ENCODE measurements at places on chromosomes 3 and 15.

DNA sequence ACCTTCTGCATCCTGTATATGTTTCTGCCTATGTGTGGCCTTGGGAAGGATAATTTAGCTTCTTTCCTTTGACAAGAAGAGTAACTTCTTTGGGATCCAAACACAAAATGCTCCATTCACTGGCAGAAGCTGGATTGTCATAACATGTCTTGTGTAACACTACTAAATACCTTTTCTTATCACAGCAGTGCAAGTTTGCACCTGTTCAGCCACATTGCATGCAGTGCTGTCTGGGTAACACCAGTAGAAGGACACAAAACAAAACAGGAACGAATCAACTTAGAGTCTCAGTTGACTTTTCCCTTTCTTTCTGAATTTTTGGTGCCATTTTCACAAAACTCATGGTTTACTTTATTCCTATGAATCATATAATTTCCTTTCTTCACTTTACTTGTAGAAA lies 43.6 kb upstream of the TNIK start:
- no peak for DNase-seq

- DNase-seq = no peak
Measured at GRCh38 chr3:187774185-187774789, 29.0 kb upstream of the BCL6 start.

- no peak for DNase-seq
Measured at GRCh38 chr15:78663703-78664102, 22.7 kb upstream of the CHRNB4 start.

DNA sequence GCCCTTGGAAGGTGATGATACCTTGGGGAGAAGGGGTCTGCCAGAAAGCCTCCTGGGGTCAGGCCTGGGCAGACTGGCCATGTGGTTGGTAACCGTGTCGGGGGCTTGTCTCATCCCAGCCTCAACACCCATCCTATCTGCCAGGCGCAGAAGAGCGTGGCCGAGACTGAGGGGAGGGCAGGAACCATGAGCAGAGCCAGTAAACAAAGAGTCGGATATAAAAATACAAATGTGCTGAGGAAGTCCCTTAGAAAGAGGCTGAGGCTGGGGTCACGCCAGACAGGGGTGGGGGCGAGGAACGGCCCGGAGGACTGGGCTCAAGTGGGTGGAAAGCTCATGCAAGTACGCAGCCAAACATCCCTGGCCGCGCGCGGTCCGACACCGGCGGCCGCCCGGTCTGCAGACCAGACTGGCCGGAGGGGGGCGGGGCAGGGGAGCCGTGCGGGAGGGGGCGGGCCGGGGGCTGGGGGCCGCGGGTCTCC lies 1.9 kb downstream of the CAMK2N2 start:
- DNase-seq = no peak

- no peak for DNase-seq
Measured at GRCh38 chr3:73605412-73605811, 19.3 kb downstream of the PDZRN3 start.

- DNase-seq = no peak
Measured at GRCh38 chr3:182115328-182116015, 403.7 kb downstream of the SOX2 start.

GRCh38 chr15:50687302-50687902 lies 805 bp upstream of the TRPM7 start:
- no peak for DNase-seq

GRCh38 chr15:94858011-94858410 lies 626.6 kb downstream of the MCTP2 start:
- DNase-seq = no peak

DNA sequence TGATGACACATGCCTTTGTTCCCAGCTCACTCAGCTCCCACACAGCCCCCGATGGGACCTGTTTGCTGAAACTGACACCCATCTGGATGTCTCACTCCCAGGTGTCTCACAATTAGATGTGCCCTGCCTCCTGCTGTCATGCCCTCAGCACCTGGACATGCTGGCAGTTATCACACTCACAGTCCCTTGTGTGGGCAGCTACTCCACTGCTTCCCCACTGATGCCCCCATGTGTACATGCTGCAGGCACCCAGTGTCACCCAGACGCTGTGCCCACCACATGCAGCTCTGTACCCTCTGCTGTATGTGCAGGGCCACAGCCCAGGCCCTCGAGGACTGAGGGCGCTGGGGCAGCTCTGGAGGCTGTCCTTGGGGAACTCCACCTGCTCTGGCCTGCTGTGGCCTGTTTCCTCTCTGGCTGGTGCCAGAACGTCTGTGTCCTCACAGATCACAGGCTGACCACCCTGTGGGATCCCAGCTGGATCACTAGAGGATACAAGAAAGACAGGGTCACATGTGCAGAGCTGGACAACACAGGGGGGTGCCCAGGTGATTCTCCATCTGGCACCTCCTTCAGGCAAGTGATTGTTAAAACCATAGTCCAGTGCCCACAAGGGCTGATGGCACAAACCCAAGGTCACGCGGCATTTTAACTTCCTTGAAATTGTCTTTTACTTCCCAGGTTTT lies 14.0 kb downstream of the C3orf22 start:
- no peak for DNase-seq

- DNase-seq = no peak
Measured at GRCh38 chr3:51975852-51976549, 1.1 kb downstream of the ABHD14A start.

GRCh38 chr3:128466840-128467541 lies at the start of gene DNAJB8:
TSS of gene DNAJB8 (minus strand) at chr3:128466890. CDS start at chr3:128463245, 3,645 bp downstream.
- DNase-seq = no peak

DNA sequence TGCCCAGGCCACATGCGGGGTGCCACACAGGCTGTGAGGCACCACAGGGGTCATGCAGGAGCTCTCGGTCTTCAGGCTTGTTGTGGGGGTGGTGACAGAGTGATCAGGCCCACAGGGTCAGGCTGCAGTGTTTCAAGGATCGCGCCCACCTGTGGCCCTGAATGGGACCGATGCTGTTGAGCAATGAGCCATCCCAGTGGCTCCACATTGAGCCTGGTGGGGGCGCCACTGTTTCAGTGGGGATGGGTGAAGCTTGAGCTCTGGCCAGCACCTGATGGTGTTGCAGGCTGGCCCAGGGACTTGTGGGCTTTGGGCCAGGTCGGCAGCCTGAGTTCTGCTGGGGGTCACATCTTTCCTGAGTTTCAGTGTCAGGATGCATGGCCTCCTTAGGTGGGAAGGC lies 230.1 kb downstream of the UBE3A start:
- DNase-seq = no peak

DNA sequence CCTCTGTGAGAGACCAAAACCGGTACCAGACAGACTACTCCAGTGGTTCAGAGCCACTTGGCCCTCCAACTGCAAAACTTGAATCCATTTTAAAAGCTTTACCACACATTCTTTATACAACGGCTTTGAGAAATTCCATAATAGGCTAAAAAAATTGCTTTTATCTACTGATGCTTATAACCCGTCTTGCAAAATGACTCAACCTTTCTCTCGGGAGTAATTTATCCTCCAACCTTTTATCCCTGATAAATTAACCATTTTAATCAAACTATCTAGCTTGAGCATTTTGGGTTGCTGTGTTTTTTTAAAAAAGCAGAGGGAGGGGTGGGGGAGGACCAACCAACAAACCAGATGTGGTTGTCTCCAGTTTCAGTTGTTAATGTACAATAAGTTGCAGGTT lies 275.7 kb upstream of the LRTM1 start:
- no peak for DNase-seq

GRCh38 chr3:168425936-168426595 lies 330.3 kb upstream of the GOLIM4 start:
- DNase-seq = no peak

- no peak for DNase-seq
Measured at GRCh38 chr3:172138792-172139507, 99.6 kb downstream of the FNDC3B start.

Measured in GOT3 (cell line).